ENCODE measurements at places on chromosomes 1 and 21. TPM values are rescaled to one million over a fixed set of nuclear protein-coding genes. Genes with fewer than 3 reads are reported as not detected.

Gene TSPAN1
- total RNA-seq, result 1.1 TPM

Gene KCNN3
- total RNA-seq, result 17.3 TPM

Gene CLDN8
- not detected for total RNA-seq

Gene KIF26B
- total RNA-seq, result 3.4 TPM

Gene GJA9
- not detected for total RNA-seq

Gene CYB561D1
- total RNA-seq, result 7.8 TPM

Gene MORN1
- total RNA-seq, result 12.1 TPM

Gene ERI3
- 42.6 TPM for total RNA-seq

DNA sequence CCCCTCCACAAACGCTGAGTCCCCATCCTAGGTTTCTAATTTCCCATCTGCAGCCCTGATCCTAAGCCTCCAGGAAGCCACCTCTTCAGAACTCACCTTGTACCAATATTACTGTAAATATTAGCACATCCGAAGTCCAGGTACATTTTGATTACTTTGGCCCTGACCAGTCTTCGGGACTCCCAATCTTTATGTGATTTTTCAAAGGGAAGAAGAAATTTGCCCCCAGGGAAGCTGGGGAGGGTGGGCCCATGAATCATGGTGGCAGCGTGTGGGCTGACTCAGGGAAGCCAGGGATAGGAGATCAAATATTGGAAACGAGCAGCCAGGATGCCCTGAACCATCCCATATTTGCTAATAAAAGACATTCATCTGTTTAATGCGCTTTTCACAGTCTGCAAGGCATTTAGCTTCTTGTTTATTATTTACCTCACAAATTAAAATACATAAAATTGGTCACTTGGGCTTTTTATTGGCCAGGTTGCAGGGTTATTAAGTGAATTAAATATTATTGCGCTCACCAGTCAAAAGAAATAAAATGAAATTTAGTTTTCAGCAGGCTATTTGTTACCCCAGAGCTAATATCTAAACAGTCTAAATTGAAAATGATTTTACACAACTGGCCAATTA lies 46.6 kb downstream of the KIAA0040 start:
- no peak for DNase-seq
- H3K27ac ChIP-seq, result no peak overlapping the region
- H3K4me3 ChIP-seq, result no peak overlapping the region

DNA sequence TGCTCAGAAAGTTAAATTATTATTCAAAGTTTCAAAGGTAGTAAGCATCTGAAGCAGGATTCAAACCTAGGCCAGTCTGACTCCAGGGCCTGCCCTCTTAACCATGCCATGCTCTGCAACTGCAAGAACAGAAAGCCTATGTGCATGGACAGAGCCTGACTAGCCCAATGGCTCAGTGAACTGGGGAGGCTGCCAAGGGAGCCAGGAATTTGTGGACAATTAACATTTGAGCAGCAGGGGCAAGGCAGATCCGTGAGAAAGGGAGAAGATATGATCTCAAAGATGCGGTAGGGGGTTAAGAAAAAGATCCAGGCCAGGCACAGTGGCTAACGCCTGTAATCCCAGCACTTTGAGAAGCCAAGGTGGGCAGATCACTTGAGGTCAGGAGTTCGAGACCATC lies 6.5 kb upstream of the ATP1A4 start:
- H3K4me3 ChIP-seq, result no peak overlapping the region
- H3K4me1 ChIP-seq, result peaks cover 10% of the 10 kb centered on the region
- H3K36me3 ChIP-seq, result peaks cover 7% of the 10 kb centered on the region
- DNase-seq, result no peak

DNA sequence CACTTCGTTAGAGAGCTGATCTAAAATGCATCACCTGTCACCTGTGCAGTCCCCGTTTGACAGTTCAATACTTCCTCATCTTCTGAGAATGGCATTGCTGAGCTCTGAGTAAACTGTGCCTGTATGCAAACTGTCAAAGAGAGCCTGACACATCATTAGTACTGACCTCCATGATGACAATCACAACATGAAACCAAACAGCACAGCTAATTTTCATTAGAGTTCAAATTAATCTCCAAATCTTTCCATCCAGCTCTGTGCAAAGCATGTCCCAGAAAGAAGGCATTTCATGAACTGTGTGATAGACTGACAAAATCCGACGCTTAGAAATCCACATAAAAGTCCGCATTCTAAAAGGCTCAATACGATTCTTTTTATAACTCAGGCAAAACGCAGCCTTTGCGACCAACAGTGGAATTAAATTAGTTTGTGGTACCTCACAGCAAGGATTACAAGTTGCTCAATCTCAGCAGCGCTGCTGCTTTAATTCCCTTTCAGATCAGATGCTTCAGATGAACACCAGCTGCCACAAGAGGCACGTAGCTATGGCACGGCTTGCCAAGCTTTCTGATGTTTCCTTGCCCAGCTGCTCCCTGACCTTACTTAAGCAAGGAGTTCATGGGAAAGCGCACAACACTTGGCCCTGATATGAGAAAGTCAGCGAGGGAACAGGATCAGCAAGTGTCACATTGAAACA lies 765.5 kb upstream of the PRMT6 start:
- no peaks in the 10 kb centered on the region for H3K36me3 ChIP-seq
- H3K27ac ChIP-seq, result no peak overlapping the region
- H3K4me3 ChIP-seq, result no peak overlapping the region
- no peak for DNase-seq
- H3K27me3 ChIP-seq, result no peaks in the 10 kb centered on the region

- peaks cover 16% of the 10 kb centered on the region for H3K36me3 ChIP-seq
- H3K4me1 ChIP-seq, result peaks cover 2% of the 10 kb centered on the region
- no peak overlapping the region for H3K4me3 ChIP-seq
- DNase-seq, result peak; percentile 49
- H3K27ac ChIP-seq, result peak overlapping the region; percentile 37
Measured at GRCh38 chr1:44655609-44656008, 18.7 kb downstream of the TMEM53 start.

DNA sequence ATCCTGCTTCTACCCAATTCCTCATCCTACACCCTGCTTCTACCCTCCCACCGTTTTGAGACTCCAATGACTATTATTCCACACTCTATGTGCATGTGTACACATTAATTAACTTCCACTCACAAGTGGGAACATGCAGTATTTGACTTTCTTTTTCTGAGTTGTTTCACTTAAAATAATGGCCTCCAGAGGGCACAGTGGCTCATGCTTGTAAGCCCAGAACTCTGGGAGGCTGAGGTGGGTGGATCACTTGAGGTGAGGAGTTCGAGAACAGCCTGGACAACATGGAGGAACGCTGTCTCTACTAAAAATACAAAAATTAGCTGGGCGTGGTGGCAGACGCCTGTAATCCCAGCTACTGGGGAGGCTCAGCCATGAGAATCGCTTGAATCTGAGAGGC lies 464.8 kb downstream of the PTBP2 start:
- H3K27ac ChIP-seq, result no peak overlapping the region
- H3K36me3 ChIP-seq, result no peaks in the 10 kb centered on the region
- H3K27me3 ChIP-seq, result peaks cover 1% of the 10 kb centered on the region
- H3K4me3 ChIP-seq, result no peak overlapping the region

- no peak overlapping the region for H3K4me3 ChIP-seq
- H3K36me3 ChIP-seq, result no peaks in the 10 kb centered on the region
- H3K27me3 ChIP-seq, result no peaks in the 10 kb centered on the region
- DNase-seq, result no peak
Measured at GRCh38 chr1:83997631-83998030, 1.3 kb downstream of the TTLL7 start.

DNA sequence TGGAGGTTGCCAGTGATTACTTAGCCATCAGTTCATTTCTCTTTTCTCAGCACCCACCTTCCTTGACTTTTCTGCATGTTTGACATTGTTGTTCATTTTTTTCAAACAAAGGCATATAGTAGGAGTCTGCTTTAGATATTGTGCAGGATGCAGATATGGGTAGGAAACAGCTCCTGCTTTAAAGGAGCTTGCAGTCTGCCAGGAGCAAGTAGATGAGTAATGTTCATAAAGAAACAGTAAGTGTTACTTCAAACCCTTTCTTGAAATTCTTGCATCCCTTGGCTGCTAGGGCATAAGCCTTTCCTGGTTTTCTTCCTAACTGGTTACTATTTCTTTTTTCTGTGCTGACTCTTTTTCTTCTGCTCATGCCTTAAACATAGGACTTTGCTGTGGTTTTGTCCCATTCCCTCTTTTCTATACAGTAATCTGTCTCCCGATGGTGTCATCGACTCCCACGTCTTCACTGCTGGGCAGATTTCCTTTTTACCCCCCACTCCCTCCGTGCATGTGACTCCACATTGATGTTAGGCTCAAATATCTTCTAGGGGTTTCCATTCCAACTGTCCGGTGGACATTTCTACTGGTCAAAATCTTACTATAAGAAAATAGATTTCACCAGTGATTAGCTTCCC lies 20.4 kb downstream of the PTGFRN start:
- no peak overlapping the region for H3K27ac ChIP-seq
- DNase-seq, result no peak
- no peaks in the 10 kb centered on the region for H3K27me3 ChIP-seq
- H3K36me3 ChIP-seq, result no peaks in the 10 kb centered on the region
- H3K4me1 ChIP-seq, result no peaks in the 10 kb centered on the region
- no peak overlapping the region for H3K4me3 ChIP-seq

GRCh38 chr1:174225499-174226204 lies 66.3 kb downstream of the RABGAP1L start:
- DNase-seq, result no peak
- H3K27ac ChIP-seq, result no peak overlapping the region
- H3K4me1 ChIP-seq, result peaks cover 4% of the 10 kb centered on the region
- no peaks in the 10 kb centered on the region for H3K27me3 ChIP-seq
- H3K4me3 ChIP-seq, result no peak overlapping the region
- H3K36me3 ChIP-seq, result peaks cover 10% of the 10 kb centered on the region

DNA sequence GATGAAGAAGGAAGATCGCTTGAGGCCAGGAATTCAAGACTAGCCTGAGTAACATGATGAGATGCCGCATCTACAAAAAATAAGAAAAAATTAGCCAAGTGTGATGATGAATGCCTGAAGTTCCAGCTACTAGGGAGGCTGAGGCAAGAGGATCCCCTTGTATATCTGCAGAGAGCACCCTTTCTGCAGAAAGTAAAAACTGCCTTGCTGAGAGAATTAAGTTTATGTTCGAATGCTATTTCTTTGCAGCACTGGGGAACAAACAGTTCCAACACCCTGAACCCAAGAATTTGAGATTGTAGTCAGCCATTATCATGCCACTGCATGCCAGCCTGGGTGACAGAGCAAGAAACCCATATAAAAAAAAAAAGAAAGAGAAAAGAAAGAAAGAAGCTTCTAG lies 20.6 kb upstream of the KCNT2 start:
- no peak overlapping the region for H3K27ac ChIP-seq
- no peaks in the 10 kb centered on the region for H3K27me3 ChIP-seq
- no peaks in the 10 kb centered on the region for H3K4me1 ChIP-seq
- peaks cover 6% of the 10 kb centered on the region for H3K36me3 ChIP-seq
- H3K4me3 ChIP-seq, result no peak overlapping the region

GRCh38 chr1:155933591-155934096 lies 569 bp downstream of the KHDC4 start:
- H3K4me1 ChIP-seq, result peaks cover 29% of the 10 kb centered on the region
- DNase-seq, result no peak
- H3K27ac ChIP-seq, result no peak overlapping the region
- no peak overlapping the region for H3K4me3 ChIP-seq
- no peaks in the 10 kb centered on the region for H3K27me3 ChIP-seq

DNA sequence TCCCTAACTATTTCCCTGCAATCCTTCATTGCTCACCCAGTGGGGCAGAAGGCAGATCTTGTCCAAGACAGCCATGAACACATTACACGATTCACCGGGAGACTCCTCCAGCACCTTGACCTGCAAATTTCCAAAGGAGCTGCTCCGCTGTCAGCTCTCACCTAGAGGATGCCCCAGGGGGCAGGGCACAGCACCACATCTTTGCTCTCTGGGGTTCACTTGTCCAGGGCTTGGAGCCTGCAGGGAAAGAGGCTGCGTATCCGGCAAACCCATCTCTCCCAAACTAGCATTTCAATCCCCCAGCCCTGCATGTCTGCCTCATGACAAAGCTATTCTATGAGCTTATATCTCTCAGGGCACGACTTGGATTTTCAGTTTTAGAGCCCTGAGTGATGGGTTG lies 35.1 kb upstream of the OLIG2 start:
- no peak overlapping the region for H3K4me3 ChIP-seq
- no peaks in the 10 kb centered on the region for H3K36me3 ChIP-seq
- H3K4me1 ChIP-seq, result no peaks in the 10 kb centered on the region

- H3K27me3 ChIP-seq, result peaks cover 9% of the 10 kb centered on the region
- H3K36me3 ChIP-seq, result peaks cover 4% of the 10 kb centered on the region
- DNase-seq, result no peak
- peaks cover 26% of the 10 kb centered on the region for H3K4me1 ChIP-seq
Measured at GRCh38 chr21:43658769-43659135, 536 bp downstream of the HSF2BP start.

DNA sequence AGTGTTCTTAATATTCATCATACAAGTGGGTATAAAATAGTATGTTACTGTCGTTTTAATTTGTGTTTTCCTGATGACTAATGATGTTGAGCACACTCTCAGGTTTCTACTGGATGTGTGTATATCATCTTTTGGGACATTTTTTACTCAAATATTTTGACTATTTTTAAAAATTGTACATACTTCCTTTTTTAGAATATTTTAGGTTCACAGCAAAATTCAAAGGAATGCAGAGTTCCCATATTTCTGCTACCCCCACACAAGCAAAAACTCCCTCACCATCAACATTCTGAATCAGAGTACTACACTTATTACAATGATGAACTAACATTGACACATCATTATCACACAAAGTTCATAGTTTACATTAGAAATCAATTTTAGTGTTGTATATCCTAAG lies 114.5 kb downstream of the DPYD start:
- H3K4me1 ChIP-seq, result no peaks in the 10 kb centered on the region
- no peak overlapping the region for H3K4me3 ChIP-seq
- no peaks in the 10 kb centered on the region for H3K27me3 ChIP-seq
- no peaks in the 10 kb centered on the region for H3K36me3 ChIP-seq

DNA sequence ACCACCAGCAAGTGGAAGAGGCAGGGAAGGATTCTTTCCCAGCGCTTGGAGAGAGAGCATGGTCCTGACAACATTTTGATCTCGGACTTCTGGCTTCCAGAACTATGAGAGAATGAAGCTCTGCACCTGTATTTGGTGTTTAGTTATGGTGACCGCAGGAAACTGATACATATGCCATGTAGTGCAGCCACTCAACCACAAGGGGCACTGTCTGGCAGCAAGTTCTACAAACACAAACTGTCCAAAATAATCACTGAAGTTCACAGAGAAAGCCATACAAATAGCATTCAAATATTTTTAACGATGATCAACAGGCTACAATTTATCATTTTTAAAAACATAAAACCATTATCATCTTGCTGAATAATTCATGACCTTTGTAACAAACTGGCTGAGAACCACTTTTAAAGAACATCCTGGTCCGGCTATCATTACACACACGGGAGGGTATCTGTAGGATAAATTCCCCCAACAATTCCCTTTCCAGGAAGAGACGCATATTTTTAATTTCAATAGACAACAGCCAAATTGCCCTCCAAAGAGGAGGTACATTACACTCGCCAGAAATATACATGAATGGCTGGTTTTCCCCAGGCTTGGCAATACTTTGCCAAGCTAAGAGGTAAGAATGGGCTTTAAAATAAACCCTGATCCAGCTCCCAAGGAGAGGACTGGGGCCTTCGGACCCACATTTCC lies 9.2 kb upstream of the CBR3 start:
- H3K4me3 ChIP-seq, result no peak overlapping the region
- peaks cover 7% of the 10 kb centered on the region for H3K4me1 ChIP-seq
- peak; percentile 53 for DNase-seq
- no peak overlapping the region for H3K27ac ChIP-seq
- H3K27me3 ChIP-seq, result peaks cover 2% of the 10 kb centered on the region

Data from endothelial cell (in vitro differentiated cells).